ENCODE measurements at places on chromosomes 11 and 22.

DNA sequence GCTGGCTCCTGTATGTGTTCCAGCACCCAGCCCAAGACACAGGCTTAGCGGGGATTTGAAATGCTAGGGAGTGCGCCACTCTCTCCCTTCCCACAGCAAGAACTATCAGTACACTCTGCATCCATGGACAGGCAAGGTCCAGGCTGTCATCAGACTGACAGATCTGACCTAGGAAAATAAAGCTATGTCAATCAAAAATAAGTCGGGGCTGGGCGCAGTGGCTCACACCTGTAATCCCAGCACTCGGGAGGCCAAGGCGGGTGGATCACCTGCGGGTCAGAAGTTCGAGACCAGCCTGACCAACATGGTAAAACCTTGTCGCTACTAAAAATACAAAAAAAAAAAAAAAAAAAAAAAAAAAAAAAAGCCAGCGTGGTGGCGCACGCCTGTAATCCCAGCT lies 1.7 kb upstream of the MOV10L1 start:
- no peak for DNase-seq

GRCh38 chr11:68916439-68916838 lies 12.7 kb downstream of the IGHMBP2 start:
- DNase-seq = no peak

- peak; percentile 15 for DNase-seq
Observed at GRCh38 chr11:121110871-121111724, 10.1 kb downstream of the TECTA start.

- no peak for DNase-seq
Observed at GRCh38 chr11:19394525-19395016, 153.8 kb upstream of the E2F8 start.

GRCh38 chr11:77525455-77526091 lies 51.7 kb upstream of the PAK1 start:
- DNase-seq = no peak

- DNase-seq = no peak
Observed at GRCh38 chr11:81792416-81792815, 941.2 kb downstream of the FAM181B start.

DNA sequence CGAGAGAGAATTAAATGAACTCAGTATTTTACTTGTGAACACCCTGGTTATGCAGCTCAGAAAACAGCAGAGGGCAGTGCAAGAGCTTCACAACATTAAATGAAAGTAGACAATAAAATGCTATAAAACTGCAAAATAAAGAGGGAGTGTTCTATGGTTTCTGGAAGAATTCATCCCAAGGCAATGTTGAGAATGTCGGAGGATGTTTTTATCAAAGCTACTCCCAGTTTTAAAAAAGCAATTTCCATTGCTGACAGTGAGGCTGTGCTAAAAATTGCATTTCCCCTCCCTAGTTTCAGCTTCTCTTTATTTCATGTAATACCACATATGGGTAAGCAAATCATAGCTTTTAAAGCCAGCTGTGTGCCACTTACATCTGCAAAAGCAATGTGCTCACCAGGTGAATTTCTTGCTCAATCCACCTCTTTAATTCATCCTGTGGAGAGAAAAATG lies 296.8 kb downstream of the RAB38 start:
- DNase-seq = no peak

GRCh38 chr11:50174189-50174588 lies 141.5 kb downstream of the OR4C45 start:
- DNase-seq = no peak

GRCh38 chr11:125084761-125085231 lies 21.7 kb downstream of the SLC37A2 start:
- DNase-seq = peak; percentile 31

DNA sequence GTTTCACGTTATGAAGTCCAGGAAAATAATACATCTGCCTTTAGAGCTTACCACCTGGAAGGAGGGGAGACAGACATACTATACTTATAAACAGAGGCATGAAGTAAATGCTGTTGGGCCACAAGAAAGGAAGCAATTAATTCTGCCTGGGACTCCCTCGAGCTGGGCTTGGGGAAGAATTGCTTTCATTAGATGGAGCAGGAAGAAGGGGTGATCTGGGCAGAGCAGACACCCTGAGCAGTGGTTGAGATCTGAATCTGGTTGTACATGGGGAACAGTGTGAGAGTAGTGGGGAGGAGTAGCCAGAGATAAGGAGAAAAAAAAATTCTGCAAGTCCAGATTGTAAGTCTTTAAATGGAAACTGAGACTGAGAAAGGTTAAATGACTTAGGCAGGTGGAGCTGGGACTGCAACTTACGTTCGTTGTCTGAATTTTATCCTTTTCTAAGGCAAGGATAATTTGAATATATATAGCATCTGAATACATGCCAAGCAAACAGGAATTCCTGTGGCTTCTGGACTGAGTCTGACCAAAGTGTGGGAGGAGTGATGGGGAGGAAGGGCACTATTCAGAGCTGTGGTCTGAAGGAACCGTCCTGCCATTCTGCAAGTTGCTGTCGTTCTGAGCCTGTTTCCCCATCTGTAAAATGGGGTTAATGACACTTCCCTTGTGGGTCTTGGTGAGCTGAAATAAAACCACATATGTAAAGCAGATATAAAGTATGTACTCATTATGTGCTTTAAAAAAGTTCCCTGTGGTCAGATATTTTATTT lies 7.9 kb downstream of the NCAM1 start:
- DNase-seq = no peak

GRCh38 chr11:70368961-70369360 lies 29.4 kb upstream of the CTTN start:
- no peak for DNase-seq

GRCh38 chr11:40306938-40307548 lies 1152.4 kb downstream of the LRRC4C start:
- DNase-seq = peak; percentile 52

DNA sequence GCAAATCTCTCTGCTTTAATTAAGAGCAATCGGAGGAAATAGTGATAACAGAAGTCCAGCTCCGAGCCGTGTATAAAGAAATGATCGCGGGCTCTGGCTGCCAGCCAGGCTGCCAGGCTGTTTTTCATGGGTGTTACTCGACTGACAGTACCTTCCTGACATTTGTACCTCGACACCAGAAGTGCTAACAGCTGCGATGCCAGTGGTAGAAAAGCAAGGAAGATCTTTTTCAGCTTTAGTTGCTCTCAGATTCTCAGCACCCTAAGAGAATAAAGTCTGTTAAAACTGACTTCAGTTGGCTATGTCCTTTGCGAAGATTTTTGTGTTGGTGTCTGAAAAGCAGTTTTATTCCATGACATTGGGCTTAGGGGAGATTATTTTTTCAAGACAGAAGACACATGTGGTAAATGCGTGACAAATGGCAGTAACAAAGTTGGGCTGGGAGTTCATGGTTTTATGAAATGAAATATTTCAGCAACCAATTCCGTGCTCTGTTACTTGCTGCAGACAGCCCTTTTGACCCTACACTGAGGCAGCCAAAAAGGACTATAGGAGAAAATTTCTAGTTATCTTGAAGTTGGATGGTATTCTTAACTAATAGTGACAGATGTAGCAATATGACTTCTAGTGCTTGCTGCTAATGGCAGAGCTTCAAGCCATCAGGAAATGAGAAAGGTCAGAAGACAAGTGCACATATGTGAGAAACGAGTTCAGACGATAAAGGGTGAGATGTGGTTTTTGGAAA lies 296.2 kb downstream of the CNTN5 start:
- no peak for DNase-seq

DNA sequence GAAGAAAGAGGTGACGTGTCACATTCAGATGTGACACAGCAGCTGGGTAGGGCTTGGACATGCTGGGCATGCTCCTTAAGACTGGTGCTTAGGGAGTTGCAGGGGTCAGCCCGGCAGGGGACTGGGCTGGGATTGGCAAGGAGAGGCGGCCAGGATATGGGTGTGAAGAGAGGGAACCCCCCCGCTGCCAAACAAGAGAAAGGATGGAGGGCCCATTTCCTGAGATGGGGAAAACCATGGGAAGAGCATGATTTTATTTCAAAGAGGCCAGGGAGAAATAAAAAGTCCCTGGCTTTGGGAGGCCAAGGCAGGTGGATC lies 5.3 kb downstream of the ATF4 start:
- no peak for DNase-seq

- DNase-seq = no peak
Observed at GRCh38 chr11:47332791-47333525, 19.5 kb downstream of the MYBPC3 start.

DNA sequence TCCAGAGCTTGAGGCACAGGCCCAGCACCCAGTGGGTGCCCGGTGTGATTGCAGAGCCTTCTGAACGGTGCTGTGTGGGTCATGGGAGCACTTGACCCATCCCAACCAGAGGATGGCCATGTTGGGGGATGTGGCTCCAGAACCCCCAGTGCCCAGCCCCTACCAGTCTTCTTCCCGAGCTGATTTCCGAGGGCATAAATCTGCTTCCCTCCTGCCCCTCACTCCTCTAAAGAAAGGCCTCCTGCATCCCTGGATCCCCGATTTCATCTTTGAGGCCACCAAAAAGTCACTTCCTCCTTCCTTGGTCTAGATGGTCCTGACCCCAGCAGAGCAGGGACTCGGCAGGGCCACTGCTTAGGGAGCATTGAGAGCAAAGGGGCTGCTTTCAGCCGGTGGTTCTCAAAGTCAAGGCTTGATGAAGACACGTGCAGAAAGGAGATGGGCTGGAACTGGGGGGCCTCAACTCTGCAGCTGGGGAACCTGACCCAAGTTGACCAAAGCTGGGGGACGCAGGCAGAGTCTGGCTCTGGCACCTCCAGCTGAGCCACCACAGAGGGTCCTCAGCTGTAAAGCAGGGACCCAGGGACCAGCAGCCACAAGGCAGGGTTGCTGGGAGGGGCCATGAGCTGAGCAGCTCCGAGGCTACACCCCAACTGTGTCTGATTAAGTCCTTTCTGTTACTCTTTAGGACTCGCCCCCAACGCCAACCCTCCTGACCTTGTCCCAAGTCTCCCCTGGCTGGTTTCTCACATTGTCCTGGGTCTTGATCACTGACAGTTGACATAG lies 56.6 kb downstream of the LINC01488 start:
- DNase-seq = no peak

DNA sequence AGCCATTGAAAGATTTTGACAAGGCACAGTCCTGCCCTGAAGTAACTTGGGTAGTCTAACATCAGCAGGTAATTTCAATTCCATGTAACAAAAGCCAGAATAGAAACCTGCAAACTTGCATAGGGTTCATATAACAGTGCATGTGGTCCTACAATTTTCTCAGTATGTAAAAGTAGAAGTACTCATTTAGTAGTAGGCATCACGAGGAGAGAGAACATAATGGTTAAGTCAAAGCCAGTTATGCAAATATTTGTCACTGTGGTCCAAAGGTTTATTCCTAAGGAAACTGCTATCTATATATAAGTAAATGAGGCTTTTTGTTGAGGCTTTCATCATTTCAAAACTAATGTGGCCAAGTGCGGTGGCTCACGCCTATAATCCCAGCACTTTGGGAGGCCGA lies 10.1 kb downstream of the ATP5MG start:
- DNase-seq = no peak

DNA sequence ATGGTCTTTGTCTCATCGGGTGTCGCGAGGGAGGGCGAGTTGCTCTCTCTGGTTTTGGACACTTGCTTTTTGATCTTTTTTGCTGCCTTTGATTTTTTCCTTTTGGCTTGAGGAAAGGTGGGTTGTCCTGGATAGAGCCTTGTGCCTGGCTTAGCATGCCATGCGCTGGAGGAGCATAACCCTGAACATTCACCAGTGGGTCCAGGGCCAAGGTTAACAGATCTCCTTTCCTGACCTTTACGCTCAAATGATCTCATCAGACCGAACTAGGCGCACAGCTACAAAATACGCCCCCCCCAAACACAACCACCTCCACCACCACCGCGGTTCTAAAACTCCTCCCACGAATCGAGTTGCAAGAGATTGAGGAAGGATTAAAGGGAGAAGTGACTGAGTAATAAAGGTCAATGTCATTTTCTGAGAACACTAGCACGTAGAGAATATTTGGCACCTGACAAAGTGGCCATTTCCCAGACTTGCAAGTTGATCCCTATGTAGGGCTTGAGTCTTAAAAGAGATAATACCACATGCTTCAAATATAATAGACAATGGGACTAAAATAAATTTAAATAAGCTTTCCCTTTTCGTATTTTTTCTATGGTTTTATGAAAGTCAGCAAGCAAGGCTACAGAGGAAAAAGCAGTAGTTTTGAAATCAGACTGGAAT lies 48.7 kb upstream of the CADM1 start:
- no peak for DNase-seq

GRCh38 chr11:35190804-35191348 lies 51.9 kb downstream of the CD44 start:
- no peak for DNase-seq

DNA sequence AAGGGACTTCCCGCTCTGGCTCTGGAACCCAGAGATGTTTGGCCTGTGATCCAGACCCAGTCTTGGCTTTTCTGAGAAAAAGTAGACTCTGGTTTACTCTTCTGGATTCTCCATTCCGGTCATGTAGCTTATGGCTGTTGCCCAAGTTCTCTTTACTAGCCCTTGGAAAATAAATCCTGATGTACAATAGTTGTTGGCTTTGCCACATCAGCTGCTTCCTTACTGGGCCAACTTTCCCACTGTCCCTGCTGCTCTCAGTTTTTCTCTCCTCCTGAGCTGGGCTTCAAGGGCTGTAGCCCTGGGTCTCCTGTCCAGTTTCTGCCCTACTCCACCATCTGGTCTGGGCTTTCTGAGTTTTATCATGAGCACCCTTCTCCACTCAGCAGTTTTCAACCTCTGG lies 12.5 kb downstream of the PATZ1 start:
- DNase-seq = no peak

DNA sequence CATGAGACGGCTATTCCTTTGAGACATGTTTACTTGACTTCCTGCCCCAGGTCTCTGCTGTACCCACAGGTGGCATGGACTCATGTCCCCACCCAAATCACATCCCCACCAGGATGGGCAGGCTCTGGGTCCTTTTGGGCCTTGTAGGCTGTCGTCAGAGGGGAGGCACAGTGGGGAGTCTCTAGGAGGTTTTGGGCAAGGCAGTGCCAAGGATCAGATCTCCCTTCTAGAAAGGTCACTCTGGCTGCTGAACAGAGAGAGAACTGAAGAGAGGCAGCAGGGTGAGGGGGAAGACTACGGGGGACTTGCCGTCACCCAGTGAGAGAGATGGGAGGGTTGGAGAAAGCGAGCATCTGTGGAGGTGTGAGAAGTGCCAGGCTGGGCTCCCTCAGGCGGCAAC lies 4.6 kb upstream of the KCNQ1OT1 start:
- DNase-seq = no peak

DNA sequence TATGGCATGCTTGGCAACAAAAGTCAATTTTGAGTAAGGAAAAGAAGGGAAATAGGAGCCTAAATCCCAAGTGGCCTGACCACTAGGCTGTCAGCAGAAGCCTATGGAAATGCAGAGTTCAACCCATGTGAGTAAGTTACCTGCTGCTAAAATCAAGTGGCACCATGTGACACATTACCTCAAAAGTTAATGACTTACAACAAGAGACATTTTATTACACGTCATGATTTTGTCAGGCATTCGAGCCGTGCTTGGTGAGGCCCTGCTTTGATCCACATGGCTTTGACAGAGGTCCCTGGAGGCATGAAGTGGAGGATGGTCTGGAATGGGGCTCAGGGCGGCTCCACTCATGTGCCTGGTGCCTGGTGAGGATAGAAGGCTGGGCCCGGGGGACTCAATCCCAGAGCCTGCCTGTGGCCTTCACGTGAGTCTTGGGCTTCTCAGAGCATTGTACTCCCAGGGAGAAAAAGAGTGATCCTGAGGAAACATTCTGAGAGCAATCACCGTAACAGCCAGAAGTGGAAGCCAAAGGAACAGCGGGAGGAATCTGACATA lies 339.1 kb upstream of the B3GAT1 start:
- peak; percentile 23 for DNase-seq

GRCh38 chr11:105393326-105393725 lies 216.5 kb upstream of the GRIA4 start:
- no peak for DNase-seq

- DNase-seq = peak; percentile 89
Observed at GRCh38 chr22:41526830-41527799, 17.2 kb downstream of the POLR3H start.

GRCh38 chr11:95652002-95652472 lies 137.5 kb downstream of the FAM76B start:
- no peak for DNase-seq

All from endodermal cell (in vitro differentiated cells).